ENCODE measurements at places on chromosomes 12 and 14. TPM values are rescaled to one million over a fixed set of nuclear protein-coding genes. Genes with fewer than 3 reads are reported as not detected.

RTN1 gene
- 0.93 TPM for total RNA-seq

FAM222A gene
- total RNA-seq = 0.93 TPM

FITM1 gene
- 0.27 TPM for total RNA-seq

TEX52 gene
- total RNA-seq = not detected

KRT73 gene
- total RNA-seq = not detected

PRIMA1 gene
- not detected for total RNA-seq

FGD4 gene
- 44.4 TPM for total RNA-seq

TCL1B gene
- not detected for total RNA-seq

TPPP2 gene
- total RNA-seq = not detected

VRK1 gene
- 58.0 TPM for total RNA-seq

OXA1L gene
- total RNA-seq = 122 TPM

SRRM4 gene
- not detected for total RNA-seq

KCNA5 gene
- not detected for total RNA-seq

WNT1 gene
- total RNA-seq = not detected

RASSF9 gene
- total RNA-seq = 1.7 TPM

CPSF2 gene
- total RNA-seq = 78.1 TPM

ENDOU gene
- not detected for total RNA-seq

KRT81 gene
- total RNA-seq = not detected
